Activated CD4-positive, alpha-beta T cell treated with anti-CD3 and anti-CD28 coated beads, Interleukin-2, Interleukin-4, amounts not matched to agents 100 ng/mL and 50 ng/mL, durations not matched to agents 16 hours and 8 hours (primary cell): ENCODE measurements at places on chromosomes 2 and 18.
A peak's percentile ranks its signal among the peaks of the same experiment; 100 is the strongest.

- no peak for DNase-seq
Measured at GRCh38 chr2:112182581-112183034, 44.4 kb downstream of the FBLN7 start.

DNA sequence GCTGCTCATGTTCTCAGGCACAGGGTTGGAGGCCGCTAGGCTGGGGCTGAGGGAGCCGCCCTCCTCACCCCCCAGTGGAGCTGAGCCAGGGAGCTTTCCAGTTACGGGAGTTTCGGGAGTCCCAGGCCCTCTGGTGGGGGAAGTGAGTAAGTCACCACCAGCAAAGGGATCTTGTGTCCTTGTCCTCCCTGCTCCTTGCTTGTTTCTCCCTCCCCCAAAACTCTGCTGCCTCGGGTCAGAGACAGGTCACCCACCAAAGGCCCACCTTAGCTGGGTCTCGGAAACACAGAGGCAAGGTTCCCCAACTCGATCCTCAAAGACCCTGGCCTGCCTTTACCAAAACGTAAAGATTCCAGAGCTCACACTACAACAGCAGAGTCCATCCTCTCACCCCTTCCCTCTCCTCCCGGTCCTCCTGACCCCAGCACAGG lies 60.5 kb upstream of the POMC start:
- DNase-seq: peak; percentile 25

DNA sequence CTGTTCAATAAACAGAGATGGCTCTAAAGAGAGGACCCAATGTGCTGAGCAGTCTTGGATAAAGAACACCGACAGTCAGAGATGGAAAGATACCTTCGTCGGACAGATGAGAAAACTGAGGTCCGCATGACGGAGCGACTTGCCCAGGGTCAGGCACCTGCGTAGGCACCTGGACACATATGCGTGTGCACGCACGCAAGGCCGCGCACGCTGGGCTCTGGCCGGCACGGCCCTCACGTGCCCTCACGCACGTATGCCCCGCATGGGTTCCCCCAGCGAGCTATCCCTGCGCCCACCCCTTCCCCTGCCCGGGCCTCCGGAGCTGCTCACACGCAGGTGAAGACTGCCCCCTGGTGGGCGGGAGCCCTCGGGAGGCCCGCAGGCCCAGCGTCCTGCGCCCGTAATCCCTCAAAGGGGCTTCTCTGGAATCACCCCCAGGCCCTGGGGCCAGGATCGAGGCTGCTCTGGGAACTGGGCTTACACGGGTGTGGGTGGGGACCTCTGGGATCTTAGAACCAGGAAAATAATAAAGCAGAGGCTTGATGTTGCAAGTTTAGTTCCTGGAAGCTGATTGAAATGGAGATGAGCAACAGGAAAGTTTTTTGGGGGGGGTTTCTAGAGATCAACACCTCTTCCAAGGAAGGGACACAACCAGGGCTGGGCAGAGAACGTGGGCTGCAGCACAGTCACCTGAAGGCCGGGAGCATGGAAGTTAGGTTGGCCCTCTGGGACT lies 246.3 kb downstream of the TNS1 start:
- DNase-seq: peak; percentile 50

DNA sequence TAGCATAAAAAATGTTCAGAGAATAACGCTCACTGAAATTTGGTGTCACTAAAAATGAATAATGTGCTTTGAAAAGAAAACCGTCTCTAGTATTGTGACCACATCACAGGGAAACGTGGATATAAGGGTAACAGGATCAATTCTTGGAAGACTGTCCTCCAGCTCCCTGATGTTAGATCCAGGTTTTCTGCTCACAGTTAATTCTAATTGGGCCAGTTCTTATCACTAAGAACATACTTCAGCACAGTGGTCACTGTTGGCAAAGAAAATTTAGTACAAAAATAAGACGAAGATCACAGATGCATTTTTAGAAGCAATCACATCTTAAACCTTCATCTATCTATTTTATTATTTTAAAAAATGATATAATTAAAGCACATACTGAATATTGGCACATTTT lies 57.0 kb upstream of the CD226 start:
- DNase-seq: no peak

- DNase-seq: peak; percentile 10
Measured at GRCh38 chr18:9616049-9616448, 1.7 kb upstream of the PPP4R1 start.

DNA sequence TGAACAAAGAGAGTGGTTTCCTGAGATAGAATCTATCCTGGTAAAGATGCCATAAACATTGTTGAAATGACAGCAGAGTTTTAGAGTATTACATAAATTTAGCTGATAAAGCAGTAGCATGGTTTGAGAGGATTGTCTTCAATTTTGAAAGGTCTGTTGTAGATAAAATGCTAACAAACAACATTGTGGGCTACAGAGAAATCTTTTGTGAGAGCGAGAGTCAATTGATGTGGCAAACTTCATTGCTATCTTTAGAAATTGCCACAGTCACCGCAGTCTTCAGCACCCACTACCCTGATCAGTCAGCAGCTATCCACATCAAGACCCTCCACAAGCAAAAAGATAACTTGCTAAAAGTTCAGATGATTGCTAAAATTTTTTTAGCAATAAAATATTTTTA lies 17.5 kb downstream of the VRK2 start:
- no peak for DNase-seq

DNA sequence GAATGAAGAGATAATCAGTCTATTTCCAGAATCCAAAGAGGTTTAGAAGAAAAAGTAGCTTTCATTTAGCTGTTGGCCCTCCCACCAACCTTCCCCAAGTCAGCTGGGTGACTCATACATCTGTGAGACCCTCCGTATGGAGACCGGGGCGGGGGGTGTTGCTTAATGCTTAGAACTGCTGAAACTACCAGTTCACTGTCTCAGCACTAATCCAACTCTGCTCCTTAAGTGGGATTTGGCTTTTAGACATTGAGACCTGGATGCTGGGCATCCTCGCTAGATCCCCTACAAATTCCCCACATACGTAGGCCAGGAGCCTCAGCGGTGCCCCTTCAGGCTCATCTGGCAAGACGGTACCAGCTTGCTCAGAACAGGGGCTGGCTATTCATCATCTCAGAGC lies at the start of gene SAG:
Gene SAG (plus strand): TSS at position 252 of the 400 bp plus-strand sequence. CDS start 1,374 bp downstream, outside the sequence.
- no peak for DNase-seq

GRCh38 chr18:73482901-73483300 lies 615.1 kb upstream of the NETO1 start:
- no peak for DNase-seq

DNA sequence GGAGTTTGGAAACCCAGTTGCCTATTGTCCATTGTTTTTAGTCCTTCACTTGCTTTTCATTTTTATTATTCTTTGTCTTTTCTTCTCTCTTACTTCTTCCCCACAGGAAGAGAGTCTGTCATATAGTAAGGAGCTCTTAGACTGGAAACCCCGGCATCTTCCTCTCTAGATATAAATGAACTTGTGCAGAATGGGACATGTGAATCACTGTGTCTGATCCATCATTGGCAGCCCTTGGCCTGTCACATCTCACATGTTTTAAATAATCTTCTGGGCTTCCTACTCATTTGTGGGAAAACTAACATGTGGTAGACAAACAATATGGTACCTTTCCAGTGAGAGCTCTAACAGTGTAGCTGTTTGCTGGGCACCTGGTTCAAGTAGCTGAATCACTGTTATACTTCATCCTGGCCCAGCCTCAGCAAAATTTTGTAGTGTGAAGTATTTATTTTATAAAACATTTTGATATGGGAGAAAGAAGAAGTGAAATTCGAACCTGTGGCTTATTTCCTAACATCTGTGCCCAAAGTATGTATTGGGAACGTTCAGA lies 112.8 kb downstream of the PHLPP1 start:
- DNase-seq: no peak

DNA sequence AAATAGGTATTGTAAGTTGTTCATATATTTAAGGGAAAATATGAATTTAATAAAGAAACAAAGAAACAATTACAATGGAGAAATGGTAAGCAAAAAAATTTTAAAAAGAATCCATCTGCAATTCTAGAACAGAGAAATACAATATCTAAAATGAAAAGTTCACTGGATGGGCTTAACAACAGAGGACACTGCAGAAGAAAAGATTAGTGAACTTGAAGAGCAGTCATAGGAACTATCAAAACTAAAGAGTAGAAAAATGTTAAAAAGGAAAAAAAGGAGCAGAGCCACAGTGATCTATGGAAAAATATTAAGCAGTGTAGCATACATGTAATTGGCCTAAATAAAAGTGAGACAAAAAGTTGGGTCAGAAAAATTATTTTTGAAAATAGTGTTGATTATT lies 83.5 kb downstream of the ALK start:
- no peak for DNase-seq

DNA sequence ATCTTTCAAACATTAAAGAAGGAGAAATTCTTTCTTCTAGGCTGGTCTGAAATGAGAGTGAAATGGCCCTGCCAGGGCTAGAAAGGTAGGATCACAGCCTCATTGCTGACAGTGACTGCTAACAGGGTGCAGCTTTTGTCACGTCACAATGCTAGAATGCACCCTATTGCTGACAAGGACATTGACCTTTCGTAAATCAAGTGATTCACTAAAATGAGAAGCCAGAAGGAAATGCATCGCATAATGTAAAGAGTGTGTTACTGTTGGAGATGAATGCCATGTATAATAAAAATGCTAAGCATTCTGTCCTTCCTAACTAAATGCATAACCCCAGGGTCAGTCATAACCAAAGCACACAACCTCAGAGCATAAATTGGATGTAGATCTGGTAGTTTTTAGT lies 732.9 kb downstream of the TDRD15 start:
- no peak for DNase-seq

- no peak for DNase-seq
Measured at GRCh38 chr2:128710729-128711128, 392.1 kb upstream of the HS6ST1 start.

- no peak for DNase-seq
Measured at GRCh38 chr2:3611589-3611988, 16.7 kb downstream of the COLEC11 start.

DNA sequence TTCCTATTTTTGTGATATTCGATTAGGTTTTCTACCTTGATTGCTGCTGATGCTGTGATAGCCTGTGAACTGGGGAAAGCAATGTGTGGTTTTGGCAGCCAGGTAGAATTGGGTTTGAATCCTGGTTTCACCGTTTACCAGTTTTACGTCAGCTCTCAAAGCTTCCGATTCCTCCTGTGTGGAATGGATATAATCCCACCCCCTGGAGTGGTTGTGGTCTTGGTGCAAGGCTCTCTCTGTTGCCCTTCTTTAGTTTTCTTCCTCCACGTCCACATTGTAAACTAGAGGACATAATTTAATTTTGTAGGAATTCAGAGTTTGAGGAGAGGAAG lies 45.0 kb downstream of the PHLPP1 start:
- no peak for DNase-seq
